ENCODE measurements at places on chromosomes 7 and 10. TPM values are rescaled to one million over a fixed set of nuclear protein-coding genes. Genes with fewer than 3 reads are reported as not detected.

Gene GFRA1
- total RNA-seq = not detected

Gene ZRANB1
- 16.7 TPM for total RNA-seq

Gene MEIG1
- 1.2 TPM for total RNA-seq

Gene PLEKHS1
- total RNA-seq = not detected

Gene OLAH
- total RNA-seq = not detected

Gene PIP
- total RNA-seq = not detected

Gene MMS19
- total RNA-seq = 85.7 TPM

Gene AASS
- total RNA-seq = 2.0 TPM

Gene VPS37D
- total RNA-seq = not detected

Gene HDAC9
- 3.2 TPM for total RNA-seq

Gene CPA1
- not detected for total RNA-seq

Gene HOGA1
- total RNA-seq = not detected

Gene ERVW-1
- total RNA-seq = not detected

Gene HECTD2
- 8.1 TPM for total RNA-seq

Gene IFIT1
- 0.39 TPM for total RNA-seq

Gene HOXA5
- not detected for total RNA-seq

Gene PNLIPRP3
- total RNA-seq = not detected

Gene SCART1
- 1.5 TPM for total RNA-seq

Gene TMEM196
- total RNA-seq = not detected

Gene SORCS1
- total RNA-seq = not detected

Gene CYP17A1
- not detected for total RNA-seq

Gene HHEX
- total RNA-seq = not detected

Gene PGAM2
- total RNA-seq = 0.44 TPM

Gene CNTNAP2
- total RNA-seq = not detected

Gene PAPOLB
- not detected for total RNA-seq

Gene UNC5B
- total RNA-seq = 0.11 TPM

Gene SEMA3A
- total RNA-seq = not detected

Gene MYO1G
- 374 TPM for total RNA-seq

Gene GARIN1A
- total RNA-seq = 0.22 TPM

Gene RAPGEF5
- 0.50 TPM for total RNA-seq

Gene METTL27
- not detected for total RNA-seq
